ENCODE measurements at places on chromosomes 6 and 20. TPM values are rescaled to one million over a fixed set of nuclear protein-coding genes. Genes with fewer than 3 reads are reported as not detected.

The HACE1 gene
- total RNA-seq = 9.6 TPM

The C6orf132 gene
- not detected for total RNA-seq

The POU5F1 gene
- 0.57 TPM for total RNA-seq

The C6orf118 gene
- total RNA-seq = not detected
